ENCODE measurements at places on chromosomes 12 and 14.
A peak's percentile ranks its signal among the peaks of the same experiment; 100 is the strongest.

DNA sequence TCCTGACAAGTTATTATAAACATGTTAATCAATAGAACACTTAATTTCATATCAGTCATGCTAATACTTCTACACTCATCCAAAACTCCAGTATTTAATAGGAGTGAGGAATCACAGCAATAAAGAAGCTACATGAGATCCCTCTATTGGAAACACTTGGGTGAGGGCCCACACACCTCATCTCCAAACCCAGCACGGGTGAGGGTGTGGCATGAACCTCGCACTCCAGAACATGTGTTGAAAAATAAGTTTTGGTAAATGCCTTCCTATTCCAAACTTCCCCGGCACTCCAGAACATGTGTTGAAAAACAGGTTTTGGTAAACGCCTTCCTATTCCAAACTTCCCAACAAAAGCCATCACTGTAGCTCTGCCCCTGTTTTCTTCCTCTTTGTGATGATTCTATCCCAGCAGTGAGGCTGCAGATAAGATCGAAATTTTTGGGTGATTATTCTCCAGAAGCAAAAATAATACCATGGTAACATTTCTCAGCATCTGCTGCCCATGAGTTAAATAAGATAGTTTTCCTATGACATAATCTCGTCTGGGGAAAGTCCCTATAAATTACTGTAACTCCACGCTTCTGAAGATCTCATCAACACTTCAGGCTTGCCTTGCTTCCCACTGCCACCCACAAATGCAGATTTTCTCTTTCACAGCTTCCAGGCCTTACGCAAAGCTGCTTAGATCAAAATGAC, 24.4 kb upstream of the PTPRB start:
- DNase-seq: no peak

GRCh38 chr14:99541677-99542470, 60.7 kb downstream of the CCNK start:
- DNase-seq: no peak

- no peak for DNase-seq
These were observed 12.5 kb downstream of the NRXN3 start for GRCh38 chr14:78182722-78183121.

DNA sequence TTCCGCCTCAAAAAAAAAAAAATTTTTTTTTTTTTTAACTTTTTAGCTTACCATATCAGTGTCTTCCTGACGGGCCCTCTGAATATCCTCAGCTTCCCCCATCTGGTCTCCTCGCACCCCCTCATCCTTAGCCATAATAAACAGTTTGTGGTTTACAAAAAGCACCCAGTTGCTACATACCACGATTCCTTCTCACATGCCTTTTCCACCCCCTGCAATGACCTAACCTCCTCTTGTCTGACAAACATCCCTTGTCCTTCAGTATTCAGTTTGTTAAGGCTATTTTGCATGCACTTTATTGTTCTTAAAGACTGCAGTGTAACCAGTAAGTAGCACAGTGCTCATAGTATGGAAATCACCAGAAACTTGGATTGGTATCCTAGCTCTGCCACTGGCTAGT, 88.5 kb downstream of the PPM1H start:
- peak; percentile 53 for DNase-seq

GRCh38 chr12:107967170-107967569, 161.9 kb upstream of the WSCD2 start:
- no peak for DNase-seq

GRCh38 chr14:101876555-101876938, 87.8 kb upstream of the DYNC1H1 start:
- DNase-seq: peak; percentile 97

GRCh38 chr14:24315807-24316596, 4.7 kb downstream of the LTB4R start:
- no peak for DNase-seq

DNA sequence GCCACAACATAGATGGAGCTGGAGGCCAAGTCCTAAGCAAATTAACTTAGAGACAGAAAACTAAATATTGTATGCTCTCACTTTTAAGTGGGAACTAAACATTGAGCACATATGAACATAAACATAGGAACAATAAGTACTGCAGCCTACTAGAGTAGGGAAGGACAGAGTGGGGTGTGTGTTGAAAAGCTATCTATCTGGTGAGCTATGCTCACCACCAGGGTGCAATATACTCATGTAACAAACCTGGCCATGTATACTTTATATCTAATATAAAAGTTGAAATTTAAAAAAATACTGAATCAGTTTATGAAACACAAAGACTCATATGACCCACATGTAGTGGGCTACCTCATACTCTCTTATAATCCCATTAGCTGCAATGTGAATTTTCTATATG, 1305.0 kb downstream of the LRFN5 start:
- no peak for DNase-seq

DNA sequence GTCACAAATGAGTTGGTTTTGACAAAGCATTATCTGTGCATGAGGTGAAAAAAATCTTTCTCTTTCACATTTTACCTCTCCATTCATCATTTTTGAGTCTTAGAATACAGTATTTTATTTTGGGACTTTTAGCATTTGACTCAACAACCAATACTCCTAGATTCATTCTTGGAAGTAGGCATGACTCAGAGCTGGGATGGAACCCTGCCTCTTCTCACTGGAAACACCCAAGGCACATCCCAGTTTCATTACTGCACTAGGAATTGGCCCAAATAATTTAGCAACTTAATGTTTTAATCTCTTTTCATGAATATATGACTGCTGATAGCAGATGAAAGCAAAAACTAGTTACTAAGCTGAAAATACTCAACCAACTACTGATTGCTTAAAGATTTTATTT, 3.3 kb upstream of the PDZRN4 start:
- no peak for DNase-seq

DNA sequence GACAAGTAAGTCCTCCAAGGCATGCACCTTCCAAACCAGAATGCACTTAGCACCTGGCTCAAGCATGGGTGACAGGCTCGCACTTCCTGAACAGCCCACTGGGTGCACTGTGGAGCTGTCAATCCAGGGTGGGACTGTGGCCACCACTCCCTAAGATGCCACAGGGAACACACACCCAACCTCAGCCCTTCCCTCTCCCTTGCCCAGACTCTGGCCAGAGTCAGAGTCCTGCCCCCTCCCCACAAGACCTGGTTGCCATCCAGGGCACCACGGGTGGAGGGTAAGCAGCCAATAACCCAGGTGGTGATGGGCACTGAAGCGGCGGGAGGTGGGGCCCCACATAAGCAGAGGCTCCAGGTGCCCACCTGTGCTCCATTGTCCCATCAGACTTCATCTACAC, 160.6 kb downstream of the MYRFL start:
- no peak for DNase-seq

DNA sequence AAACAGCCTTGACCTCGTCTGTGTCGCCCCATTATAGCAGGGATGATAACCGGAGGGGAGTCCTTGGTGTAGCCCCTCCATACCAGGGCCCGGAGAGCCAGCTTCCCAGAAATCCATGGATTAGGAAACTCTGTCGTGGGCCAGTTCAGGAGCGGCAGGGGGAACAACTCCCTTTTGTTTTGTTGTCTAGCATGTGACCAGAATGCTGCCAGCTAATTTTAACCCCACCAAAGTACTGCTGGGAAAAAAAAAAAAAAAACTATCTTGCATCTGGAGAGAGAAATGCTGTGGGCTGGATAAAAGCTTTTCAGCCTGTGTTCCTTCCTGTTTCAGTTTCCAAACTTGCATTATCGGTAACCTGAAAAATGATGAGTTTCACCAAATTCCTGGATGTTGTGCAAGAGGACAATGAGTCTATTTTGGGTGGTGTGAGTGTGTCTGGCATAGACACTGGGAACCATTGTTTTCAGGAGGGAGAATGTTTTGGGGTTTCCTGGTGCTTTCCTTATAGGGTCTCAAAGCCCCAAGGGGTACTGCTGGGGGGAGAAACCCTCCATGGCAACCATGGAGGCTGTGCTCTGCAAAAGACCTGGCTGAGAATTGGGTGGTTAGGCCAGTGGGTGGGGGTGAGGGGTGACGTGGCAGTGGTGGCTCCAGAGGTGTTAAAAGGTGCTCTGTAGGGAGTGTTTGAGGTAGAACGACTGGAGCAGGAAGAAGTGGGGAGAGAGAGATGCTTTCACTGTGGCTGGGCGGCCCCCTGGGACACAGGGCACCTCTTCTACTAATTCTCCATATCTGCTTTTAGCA, 14.9 kb upstream of the IRF2BPL start:
- DNase-seq: peak; percentile 80

DNA sequence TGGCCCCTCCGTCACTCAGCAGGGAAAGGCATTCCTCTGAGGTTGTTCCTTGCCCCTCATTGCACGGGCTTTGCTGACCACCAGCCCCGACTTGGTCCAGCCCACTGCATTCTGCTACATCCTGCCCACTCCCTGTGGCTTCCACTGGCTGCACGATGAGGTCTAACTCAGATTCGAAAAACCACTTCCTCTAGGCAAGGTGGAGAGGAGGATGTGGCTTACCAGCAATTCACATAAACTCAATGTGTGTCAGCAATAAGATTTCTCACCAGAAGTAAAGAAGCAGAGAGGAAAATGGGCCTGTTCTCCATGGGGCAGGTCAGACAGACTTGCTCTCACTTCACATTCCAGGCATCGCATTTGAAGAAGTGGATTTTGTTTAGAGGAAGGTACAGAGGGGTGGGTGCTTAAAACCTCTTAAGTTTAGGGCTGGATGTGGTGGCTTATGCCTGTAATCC, 14.7 kb downstream of the GPR68 start:
- peak; percentile 51 for DNase-seq

- no peak for DNase-seq
These were observed 153.1 kb upstream of the FRMD6 start for GRCh38 chr14:51498411-51499227.

GRCh38 chr12:20585913-20586312, 109.2 kb upstream of the SLCO1C1 start:
- no peak for DNase-seq

DNA sequence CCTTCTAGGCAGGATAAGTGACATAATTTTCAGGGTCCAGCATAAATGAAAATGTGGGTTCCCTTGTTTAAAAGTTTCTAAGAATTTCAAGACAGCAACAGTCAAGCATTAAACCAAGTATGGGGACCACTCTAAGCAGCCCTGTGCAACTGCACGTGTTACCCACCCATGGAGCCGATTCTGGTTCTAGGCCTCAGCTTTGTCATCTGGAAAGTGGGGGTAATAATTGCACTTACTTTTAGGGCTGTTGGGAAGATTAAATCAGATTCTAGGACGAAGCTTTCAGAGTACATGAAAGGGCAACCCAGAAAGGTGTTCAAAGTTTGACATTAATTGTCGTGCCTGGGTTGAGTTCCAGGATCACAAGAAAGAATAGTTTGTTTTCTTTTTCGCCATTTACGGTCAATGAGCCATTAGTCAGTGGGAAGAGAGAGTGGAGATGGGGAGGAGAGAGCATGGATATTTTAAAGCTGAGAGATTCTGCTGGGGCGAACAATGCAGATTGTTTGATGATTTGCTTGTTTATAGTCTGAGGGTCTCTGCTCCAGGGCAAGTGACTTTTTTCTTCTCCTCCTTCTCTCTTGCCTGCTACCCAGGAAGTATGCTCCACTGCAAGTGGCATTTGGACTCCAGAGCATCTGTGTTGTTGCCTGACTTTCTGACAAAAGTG, 10.7 kb upstream of the PPFIBP1 start:
- DNase-seq: no peak

- no peak for DNase-seq
These were observed 14.2 kb downstream of the WIF1 start for GRCh38 chr12:65106948-65107347.

GRCh38 chr12:110845339-110845682, 1.5 kb upstream of the CCDC63 start:
- DNase-seq: no peak

DNA sequence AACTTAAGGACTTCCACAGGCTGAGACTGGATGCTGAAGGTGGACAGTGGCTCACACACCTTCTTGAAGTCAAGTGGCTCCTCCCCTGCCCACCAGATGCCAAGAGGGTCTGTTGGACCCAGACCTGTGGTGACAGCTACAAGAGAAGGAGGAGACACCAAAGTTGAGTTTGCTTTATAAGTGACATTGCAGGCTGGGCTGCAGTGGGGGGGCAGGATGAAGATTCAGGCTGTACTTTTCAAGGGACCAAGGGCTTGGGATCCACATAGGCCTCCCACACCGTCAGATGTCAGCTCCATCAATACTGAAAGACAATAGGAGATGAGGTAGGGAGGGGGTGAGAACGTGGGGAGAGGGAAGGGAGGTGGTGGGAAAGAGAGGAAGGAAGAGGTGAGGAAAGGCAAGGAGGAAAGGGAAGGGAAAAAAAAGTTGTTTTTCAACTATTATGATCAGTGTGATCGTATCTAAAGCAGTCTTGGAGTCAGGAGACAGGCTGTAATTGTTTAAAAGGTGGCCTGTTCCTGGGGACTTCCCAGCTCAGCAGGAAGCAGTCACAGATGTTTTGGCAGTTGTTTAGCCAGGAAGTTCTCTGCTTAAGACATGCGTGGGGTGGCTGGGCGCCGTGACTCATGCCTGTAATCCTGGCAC, 84.1 kb upstream of the RESF1 start:
- DNase-seq: peak; percentile 76

GRCh38 chr12:65492998-65493912, 214.8 kb downstream of the MSRB3 start:
- DNase-seq: no peak

GRCh38 chr14:98456231-98456630, 815.8 kb downstream of the BCL11B start:
- no peak for DNase-seq

DNA sequence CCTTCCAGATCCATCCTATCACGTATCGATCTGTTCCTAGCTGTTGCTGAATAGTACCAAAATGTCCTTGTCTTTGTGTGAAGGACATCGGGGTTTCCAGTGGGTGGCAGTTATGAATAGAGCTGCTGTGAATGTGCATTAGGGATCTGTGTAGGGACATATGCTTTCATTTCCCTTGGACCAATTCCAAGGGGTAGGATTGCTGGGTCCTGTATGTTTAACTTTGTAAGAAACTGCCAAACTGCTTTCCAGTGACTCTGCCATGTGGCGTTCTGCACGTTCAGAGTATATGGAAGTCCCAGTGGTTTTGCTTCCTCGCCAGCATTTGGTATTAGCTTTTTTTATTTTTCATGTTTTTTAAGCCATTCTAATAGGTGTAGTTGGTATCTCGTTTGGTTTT, 28.6 kb downstream of the PACS2 start:
- DNase-seq: no peak

- DNase-seq: no peak
These were observed 325 bp downstream of the C12orf60 start for GRCh38 chr12:14803830-14804160.

GRCh38 chr14:90308561-90308960, 23.2 kb downstream of the NRDE2 start:
- DNase-seq: no peak

DNA sequence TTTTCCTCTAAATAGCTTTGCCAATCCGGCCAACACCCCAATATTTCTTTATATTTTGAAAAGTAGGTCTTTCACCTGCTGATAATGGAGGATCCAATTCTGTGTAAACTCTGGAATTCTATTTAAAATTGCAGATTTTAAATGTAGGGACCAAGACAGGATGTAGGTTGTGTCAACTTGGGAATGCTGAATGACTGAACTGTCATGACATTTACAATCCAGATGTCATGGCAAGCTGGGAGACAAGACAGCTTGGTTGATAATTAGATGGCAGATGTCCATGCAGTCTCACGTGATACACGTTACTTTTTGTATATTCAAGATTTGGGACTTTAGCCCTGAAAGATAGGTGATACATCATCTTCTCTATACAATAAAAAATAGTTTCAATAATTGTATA, 477.2 kb downstream of the DIO2 start:
- DNase-seq: no peak

GRCh38 chr12:59010118-59010517, 89.8 kb upstream of the LRIG3 start:
- DNase-seq: no peak
